ENCODE measurements at places on chromosomes 13 and 19.

DNA sequence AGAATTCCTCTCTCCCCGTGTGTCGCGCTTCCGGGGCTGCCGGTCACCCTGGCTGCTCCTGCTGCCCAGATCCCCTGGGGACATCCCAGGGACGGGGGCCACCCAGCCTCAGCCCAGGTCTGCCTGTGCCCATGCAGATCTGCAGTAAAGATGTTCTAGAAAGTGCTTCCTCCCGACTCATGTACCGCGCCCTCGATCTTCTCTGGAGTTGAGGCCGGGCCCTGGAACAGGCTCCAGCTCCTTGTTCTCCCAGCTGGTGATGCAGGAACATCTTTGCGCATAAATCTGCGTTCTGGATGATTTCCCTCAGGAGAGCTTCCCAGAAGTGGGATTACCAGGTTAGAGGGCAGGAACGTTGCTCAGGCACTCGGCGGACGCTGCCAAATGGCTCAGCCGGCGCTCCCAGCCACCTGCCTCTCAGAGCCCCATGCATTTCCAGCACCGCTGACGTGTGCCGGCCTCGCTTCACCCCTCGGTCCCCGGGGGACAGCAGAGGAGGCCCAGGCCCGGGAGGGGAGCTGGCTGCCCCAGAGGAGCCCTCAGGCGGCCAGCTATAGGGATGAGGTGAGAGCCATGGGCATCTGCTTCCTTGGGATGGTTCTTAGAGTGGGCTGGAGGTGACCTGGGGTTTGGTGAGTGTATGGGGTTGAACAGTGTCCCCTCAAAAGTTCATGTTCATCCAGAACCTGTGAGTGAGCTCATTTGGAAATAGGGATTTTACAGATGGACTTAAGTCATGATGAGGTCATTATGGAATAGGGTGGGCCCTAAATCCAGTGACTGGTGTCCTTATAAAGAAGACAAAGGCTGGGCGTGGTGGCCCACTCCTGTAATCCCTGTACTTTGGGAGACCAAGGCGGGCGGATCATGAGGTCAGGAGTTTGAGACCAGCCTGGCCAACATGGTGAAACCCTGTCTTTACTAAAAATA lies 42.6 kb downstream of the CRTC1 start:
- no peak for DNase-seq

DNA sequence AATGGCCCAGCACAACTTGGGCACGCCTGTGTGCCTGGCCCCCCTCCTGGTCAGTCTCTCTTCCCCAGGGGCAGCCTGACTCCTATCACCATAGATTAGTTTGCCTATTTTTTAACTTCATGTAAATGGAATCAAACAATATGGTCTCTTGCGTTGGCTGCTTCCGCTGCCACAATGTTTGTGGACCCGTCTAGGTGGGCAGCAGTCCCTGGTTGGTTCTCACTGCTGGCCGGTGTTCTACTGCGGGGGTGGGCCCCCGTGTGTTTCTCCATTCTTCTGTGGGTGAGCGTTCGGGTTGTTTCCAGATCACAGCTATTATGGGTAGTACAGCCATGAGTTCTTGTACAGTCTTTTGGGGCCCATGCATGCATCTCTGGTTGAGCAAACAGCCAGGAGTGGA lies 47.3 kb downstream of the CEBPG start:
- DNase-seq, result no peak

DNA sequence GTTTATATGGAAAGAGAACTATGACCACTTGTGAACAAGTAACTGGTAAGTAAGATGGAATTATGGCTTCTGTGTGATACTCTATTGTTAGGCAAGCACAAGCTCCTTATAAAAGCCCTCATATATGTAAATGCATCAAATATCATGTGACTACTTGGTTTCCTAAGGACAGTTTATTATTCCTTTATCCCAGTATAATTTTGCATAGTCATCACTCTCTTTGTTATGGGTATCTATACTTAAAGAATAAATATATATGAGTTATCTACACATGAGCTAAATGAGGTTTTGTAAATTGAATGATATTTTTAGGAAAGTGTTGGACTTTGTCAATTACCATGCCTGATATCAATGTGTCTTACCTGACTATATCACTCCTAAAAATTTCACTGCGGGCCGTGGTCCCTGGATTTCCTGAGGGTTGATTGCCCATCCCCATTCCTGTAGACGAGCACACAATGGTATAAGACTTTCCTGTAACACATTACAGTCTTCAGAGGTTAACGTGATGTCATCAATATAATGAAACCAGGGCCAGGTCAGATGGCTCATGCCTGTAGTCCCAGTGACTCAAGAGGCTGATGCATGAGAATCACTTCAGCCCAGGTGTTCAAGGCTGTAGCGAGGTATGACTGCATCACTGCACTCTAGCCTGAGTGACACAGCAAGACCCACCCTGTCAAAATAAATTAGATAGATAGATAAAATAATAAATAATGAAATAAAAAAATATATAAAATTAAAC lies 20.7 kb downstream of the ZNF844 start:
- DNase-seq, result no peak

DNA sequence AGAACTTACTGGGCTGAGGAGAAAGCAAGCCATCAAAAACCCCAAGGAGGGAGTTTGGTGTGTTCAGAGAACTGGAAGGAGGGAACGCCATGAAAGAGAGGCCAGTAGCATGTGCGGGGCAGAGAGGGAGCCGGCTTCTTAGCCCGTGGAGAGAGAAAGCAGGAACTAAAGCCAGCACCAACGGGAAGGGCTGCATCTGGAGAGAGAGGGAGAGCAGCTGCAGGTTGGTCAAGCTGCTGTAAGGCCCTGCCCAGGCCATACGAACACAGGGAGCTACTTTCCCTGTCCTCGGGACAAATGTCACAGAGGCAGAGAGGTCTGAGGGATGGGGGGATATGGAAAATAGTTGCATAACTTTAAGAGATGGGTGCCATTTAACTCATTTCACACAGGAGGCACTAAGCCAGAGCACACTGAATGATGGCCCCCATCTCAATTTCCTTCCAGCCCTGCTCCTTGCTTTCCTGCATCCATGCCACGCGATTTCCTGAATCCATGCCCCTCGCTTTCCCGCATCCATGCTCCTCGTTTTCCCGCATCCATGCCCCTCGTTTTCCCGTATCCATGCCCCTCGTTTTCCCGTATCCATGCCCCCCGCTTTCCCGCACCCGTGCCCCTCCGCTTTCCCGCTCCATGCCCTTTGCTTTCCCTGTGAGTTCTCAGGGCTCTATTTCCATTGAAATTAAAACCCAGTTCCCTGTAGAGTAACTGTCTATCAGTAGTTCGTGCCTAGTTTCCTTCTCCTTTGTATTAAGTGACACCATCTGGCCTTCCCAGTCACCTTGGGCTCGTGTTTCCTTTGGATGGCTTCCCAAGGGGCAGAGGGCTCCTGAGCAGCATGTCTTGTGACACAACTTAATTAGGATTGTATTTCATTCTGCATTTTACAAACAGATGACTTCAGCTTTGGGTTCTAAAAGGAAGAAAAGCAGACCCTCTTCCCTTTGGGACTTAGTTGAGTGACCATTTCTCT lies 31.5 kb upstream of the TPT1 start:
- no peak for DNase-seq

- DNase-seq, result no peak
Measured at GRCh38 chr13:93549326-93550005, 322.9 kb downstream of the GPC6 start.

DNA sequence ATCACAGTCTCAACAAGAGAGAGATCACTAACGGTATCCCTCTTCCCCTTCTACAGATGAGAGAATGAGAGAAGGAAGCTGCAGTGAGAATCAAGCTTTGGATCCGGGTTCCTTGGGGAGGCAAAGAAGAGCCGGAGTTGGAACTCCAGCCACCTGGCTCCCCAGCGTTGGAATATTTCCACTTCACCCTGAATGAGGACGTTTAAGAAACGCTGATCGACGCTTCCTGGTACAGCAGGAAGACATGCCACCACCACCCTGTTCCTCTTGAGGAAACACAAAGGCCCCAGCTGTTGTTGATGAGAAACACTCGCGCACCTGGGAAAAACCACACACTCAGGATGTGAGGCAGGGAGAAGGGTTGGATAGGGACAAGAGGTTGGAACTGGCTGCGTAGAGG lies 11.3 kb upstream of the CACNG8 start:
- no peak for DNase-seq

Measured in nucleus accumbens (tissue), 56 donors.